Activated T-helper 1 cell treated with anti-CD3 and anti-CD28 coated beads, Interleukin-12 subunit alpha, Interleukin-12 subunit beta, Interleukin-2, Interleukin-4 antibody, amounts not matched to agents 30 ng/mL and 10 ng/mL and 1 ng/mL, durations not matched to agents 14 hours and 24 hours and 36 hours (primary cell): ENCODE measurements at places on chromosomes 16 and 17. TPM values are rescaled to one million over a fixed set of nuclear protein-coding genes. Genes with fewer than 3 reads are reported as not detected.

- H3K27me3 ChIP-seq, result peaks cover 4% of the 10 kb centered on the region
- H3K4me1 ChIP-seq, result peaks cover 17% of the 10 kb centered on the region
- peak overlapping the region; percentile 80 for H3K4me3 ChIP-seq
- H3K27ac ChIP-seq, result no peak overlapping the region
- DNase-seq, result no peak
Observed at GRCh38 chr17:80992077-80992947, 671 bp downstream of the CHMP6 start.

DNA sequence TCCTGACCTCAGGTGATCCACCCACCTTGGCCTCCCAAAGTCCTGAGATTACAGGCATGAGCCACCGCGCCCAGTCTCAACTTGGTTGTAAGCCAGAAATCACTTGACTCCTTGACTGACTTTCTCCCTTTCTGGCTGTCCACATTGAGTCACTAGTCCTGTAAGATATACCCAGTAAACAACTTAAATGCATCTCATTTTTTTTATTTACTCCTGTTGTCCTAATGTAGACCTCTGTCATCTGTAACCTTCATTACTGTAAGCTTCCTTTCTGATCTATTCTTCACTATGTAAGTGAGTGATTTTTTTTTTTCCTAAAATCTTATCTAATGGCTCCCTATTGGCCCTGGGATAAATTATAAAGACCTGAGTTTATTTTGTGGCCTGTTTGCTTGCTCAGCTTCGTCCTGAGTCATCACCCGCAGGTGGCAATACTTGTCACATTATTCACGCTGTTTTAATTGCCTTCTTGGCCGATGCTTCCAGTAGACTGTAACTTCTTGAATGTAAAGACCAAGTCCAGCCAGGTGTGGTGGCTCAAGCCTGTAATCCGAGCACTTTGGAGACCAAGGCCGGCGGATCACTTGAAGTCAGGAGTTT is 41.0 kb downstream of the PAFAH1B1 start:
- H3K27ac ChIP-seq, result no peak overlapping the region
- no peak for DNase-seq
- H3K4me1 ChIP-seq, result peaks cover 39% of the 10 kb centered on the region

DNA sequence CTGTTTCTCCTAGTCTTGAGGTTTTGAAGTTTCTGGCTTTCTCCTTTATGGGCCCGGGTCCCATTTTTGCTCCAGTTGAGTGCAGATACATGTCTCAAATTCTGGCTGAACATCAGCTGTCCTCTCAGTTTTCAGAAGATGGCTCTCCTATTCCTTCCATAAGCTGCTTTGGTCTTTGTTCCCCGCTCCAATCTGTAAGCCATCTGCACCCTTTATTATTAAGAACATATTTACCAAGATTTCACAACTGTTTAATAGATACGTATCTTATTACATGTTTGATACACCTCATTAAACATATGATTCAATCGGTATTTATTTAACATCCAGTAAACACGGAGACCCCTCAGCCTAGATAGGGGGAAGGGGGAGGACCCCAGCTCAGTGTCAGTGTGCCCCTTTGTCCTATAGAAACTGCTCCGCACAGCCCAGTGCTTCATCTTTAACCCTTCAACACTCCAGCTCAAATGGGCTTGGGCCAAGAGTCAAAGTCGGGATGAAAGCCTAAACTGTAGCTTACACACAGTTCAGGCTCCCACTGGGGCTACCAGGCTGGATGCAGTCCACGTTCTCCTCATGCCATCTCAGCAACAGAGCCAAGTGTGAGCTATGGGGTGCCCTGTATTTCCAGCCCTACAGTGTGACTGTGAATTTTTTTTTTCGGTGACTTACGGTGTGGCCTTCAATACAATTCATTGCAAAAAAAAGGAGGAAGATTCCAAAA is 166.0 kb upstream of the ZFHX3 start:
- H3K4me3 ChIP-seq, result no peak overlapping the region
- no peaks in the 10 kb centered on the region for H3K36me3 ChIP-seq
- no peak for DNase-seq
- no peaks in the 10 kb centered on the region for H3K4me1 ChIP-seq

DNA sequence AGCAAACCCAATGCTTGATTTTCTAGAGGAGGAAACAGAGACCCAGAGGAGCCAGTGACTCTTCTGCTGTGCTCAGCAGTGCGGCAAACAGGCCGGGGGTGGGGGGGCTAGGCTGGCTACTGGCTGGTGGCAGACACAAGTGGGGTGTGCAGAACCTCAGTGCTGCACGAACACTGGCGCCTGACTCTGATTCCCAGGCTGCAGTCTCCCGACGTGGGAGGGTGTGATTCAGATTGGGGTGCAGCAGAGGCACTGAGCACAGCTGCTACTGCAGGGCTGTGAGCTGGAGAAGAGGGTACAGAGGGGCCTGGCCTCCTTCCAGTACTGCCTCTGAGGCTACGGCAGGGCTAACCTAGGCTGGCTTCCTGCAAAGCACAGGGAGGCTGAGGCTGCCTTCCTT is 8.1 kb downstream of the RPL19 start:
- H3K4me1 ChIP-seq, result peaks cover 16% of the 10 kb centered on the region
- no peak overlapping the region for H3K4me3 ChIP-seq
- H3K27ac ChIP-seq, result no peak overlapping the region
- DNase-seq, result no peak

GRCh38 chr16:85210423-85211169 is 98.3 kb upstream of the CIBAR2 start:
- H3K27me3 ChIP-seq, result peaks cover 2% of the 10 kb centered on the region
- H3K4me1 ChIP-seq, result no peaks in the 10 kb centered on the region
- no peaks in the 10 kb centered on the region for H3K36me3 ChIP-seq
- no peak overlapping the region for H3K4me3 ChIP-seq
- H3K27ac ChIP-seq, result no peak overlapping the region
- no peak for DNase-seq

- no peaks in the 10 kb centered on the region for H3K4me1 ChIP-seq
- no peak overlapping the region for H3K27ac ChIP-seq
- no peaks in the 10 kb centered on the region for H3K36me3 ChIP-seq
- no peak overlapping the region for H3K4me3 ChIP-seq
- DNase-seq, result no peak
Observed at GRCh38 chr17:74133740-74134139, 69.7 kb upstream of the RPL38 start.

DNA sequence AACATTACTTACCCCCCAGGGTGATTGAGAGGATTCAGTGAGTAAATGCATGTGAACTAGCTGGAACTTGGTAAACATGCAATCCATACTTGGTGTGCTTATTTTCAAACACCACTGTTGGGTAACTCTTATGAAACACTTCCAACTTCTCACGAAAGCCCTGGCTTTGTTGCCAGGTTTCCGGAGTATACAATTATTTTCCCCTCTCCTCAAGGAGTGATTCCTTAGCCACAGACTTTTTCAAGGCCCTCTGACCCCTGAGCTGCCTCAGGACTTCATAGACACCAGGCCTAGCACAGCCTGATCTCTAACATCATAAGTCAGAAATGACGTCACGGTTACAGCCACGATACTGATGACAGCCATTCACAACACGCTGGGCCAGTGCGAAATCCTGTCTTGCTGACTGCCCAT is 27.6 kb downstream of the HSD17B2 start:
- H3K36me3 ChIP-seq, result no peaks in the 10 kb centered on the region
- H3K27me3 ChIP-seq, result peaks cover 2% of the 10 kb centered on the region
- no peak overlapping the region for H3K27ac ChIP-seq
- no peak overlapping the region for H3K4me3 ChIP-seq
- no peak for DNase-seq

DNA sequence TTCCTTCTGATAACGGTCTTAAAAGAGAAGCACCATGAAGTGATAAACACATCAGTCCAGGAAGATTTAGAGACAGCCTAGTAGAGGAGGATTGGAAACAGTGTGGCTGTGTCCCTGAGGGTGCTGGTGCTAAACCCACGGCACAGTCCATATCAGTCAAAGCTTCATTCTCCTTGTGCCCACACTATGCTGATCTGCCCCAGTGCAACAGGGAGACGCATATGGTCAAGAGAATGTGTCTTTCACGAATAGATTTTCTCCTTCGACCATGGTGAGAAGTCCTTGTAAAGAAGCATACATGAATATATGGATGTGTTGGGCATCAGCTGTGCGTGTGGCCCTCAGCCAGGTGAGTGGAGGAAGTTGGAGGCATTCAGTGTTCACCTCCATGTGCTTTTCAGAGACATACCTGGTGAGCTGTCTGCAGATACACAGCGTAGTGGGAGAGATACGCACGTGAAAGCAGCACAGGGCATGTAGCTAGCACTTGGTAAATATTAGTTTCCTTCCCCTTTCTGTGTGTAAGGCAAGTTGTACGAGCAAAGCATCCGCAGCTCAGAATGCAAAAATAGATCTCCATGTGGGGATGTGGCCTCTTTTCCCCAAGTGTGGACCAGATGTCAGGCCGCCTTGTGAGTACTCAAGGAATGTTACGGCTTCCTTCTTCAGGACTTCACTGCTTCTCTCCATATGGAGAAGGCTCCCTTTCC is 29.4 kb downstream of the HLF start:
- no peak overlapping the region for H3K27ac ChIP-seq
- H3K4me3 ChIP-seq, result no peak overlapping the region
- peaks cover under 1% of the 10 kb centered on the region for H3K27me3 ChIP-seq
- no peak for DNase-seq

GRCh38 chr16:88681084-88681680 is 5.1 kb downstream of the SNAI3 start:
- peak overlapping the region; percentile 66 for H3K4me3 ChIP-seq
- peaks cover 3% of the 10 kb centered on the region for H3K27me3 ChIP-seq
- no peak for DNase-seq
- peaks cover 33% of the 10 kb centered on the region for H3K4me1 ChIP-seq
- H3K27ac ChIP-seq, result peak overlapping the region; percentile 89

DNA sequence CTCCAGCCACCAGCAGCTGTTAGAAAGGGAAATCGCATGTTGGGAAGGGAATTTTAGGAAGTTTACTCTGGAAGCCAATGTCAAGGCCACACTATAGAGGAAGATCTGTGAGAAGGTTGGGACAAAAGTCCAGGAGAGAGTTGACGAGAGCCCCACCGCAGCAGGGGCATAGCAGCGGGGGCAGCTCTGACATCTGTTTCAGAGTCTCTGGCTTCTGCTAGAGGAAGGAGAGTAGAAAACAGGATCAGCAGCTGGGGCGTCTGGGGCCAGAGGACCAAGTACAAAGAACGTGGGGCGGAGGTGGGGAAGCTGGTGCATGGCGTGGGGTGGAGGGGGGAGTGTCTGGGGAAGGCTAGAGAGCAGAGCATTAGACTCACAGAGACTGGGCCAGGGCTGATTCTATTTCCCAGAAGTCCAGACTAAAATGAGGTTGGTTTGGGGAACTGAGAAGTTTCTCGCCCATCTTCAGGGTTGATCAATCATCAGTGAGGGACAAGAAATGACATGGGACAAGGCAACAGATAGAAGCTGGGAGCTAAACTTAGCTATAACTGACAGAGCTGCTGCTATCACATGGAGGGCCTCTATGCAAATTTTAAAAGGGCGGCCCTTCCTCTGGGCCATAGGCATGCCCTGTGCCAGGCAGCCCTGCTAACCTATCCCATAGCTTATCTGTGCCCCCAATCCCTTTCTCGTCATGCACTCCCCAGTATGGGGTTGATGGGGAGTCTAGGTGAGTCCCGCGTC is 1.2 kb downstream of the RABEP2 start:
- peaks cover 7% of the 10 kb centered on the region for H3K36me3 ChIP-seq
- no peaks in the 10 kb centered on the region for H3K27me3 ChIP-seq
- DNase-seq, result no peak
- peak overlapping the region; percentile 25 for H3K27ac ChIP-seq

DNA sequence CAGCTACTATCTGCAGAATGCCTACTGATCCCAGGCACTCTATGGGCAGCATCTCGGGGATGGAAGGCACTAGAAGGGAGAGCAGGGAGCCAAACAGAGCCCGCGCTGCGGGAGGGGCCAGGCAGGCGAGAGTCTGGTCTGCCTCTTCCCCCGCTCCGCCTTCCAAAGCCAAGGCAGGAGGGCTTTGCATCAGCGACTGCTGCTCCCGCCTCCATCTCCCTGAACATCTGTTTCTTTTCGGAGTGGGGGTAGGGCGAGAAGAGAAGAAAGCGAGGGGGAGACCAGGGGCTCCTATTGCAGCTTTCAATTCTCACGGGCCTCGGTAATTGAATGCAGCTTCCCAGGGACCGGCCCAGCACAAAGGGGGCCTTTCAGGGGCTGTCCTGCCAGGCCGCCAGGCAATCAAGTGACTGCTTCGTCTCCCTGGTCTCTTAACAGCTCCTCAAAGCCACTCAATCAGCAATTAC is 31.4 kb upstream of the CDC42EP4 start:
- H3K4me3 ChIP-seq, result no peak overlapping the region
- H3K27me3 ChIP-seq, result peaks cover 6% of the 10 kb centered on the region
- no peaks in the 10 kb centered on the region for H3K4me1 ChIP-seq
- DNase-seq, result no peak

The C16orf95 gene
- total RNA-seq, result 9.9 and 10.9 TPM in 2 replicates

The TBC1D3 gene
- not detected in 2 replicates for total RNA-seq

The KCNJ12 gene
- total RNA-seq, result not detected in 2 replicates

The MT1E gene
- total RNA-seq, result 135 TPM in 2 replicates

The TRIM72 gene
- total RNA-seq, result 0.10 and 0.15 TPM in 2 replicates

The ITGAX gene
- 63.8 and 65.0 TPM in 2 replicates for total RNA-seq

The MAP3K3 gene
- total RNA-seq, result 27.9 and 29.6 TPM in 2 replicates

The HS3ST3A1 gene
- 4.1 and 7.2 TPM in 2 replicates for total RNA-seq
